ENCODE measurements at places on chromosomes 5 and 9. TPM values are rescaled to one million over a fixed set of nuclear protein-coding genes. Genes with fewer than 3 reads are reported as not detected.

- no peak for DNase-seq
Observed at GRCh38 chr9:137429546-137429890, 6.3 kb downstream of the NOXA1 start.

- DNase-seq, result no peak
Observed at GRCh38 chr5:143938230-143938629, 126.3 kb downstream of the HMHB1 start.

GRCh38 chr5:154479160-154479943 lies 1.3 kb upstream of the HAND1 start:
- DNase-seq, result no peak

DNA sequence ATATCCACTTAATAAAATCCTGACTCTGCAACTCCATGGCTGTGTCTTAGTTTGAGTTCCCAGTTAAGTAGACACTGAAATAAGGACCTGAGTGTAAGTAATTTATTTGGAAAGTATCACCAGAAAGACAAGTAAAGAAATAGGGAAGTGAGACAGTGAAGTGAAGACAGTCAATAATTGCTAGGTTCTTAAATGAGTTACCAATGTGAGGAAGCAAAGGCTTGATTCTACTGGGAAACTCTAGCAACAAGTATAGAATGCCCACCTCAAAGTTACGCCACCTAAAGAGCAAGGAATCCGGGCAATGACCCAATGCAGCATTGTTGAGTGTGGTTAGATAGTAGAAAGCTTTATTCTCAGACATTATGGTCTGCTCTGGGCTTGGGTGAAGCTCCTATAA lies 383.9 kb downstream of the TLR4 start:
- DNase-seq, result no peak

MYOT gene
- 1.0 TPM for total RNA-seq

DNA sequence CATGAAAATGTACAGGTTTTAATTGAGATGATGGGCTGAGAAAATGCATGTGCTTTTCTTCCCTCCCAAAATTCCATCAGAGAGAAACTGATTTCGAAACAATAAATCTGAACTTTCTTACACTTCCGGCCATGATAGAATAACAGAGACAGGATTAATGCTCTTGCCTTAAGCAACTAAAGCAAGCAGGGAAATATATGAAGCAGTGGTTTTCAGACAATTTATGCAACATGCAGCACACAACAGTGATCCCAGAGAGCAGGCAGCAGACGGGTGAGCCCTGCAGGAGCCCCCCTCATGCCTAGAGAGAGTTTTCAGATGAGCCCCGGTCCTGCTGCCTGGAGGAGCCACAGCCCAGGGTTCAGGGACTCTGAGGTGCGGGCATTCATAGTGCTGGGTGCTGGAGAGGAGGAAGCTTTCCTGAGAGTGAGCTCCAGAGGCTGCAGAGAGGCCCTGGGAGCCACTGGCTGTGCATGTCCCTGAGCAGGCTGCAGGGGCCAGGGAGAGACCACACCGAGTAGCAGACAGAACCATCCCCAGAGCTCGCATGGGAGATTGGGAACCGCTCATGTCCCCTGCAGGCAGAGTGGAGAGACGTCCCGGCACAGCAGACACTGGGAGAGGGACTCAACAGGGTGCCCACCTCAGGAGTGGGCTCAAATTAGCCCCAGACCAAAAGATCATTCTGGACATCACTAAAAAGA lies 143.5 kb downstream of the OLFM1 start:
- DNase-seq, result peak; percentile 7

DNA sequence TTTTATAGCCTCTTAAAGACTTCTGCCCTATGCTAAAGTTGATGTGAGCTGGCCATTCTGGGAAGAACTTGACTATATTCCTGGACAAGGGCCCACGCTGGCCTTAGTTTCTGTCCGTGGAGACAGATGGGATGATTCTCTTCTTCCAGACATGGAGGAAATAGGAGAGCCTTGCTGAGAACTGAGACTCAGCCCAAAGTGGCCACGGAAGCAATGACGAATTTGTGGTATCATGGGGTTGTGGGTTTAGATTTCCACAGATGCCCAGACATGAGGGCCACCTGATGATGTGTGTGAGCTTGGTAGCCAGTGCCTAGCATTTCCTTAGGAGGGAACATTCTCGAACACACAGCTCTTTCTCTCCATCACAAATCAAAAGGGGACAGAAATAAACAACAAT lies 309.1 kb downstream of the NSG2 start:
- no peak for DNase-seq

DNA sequence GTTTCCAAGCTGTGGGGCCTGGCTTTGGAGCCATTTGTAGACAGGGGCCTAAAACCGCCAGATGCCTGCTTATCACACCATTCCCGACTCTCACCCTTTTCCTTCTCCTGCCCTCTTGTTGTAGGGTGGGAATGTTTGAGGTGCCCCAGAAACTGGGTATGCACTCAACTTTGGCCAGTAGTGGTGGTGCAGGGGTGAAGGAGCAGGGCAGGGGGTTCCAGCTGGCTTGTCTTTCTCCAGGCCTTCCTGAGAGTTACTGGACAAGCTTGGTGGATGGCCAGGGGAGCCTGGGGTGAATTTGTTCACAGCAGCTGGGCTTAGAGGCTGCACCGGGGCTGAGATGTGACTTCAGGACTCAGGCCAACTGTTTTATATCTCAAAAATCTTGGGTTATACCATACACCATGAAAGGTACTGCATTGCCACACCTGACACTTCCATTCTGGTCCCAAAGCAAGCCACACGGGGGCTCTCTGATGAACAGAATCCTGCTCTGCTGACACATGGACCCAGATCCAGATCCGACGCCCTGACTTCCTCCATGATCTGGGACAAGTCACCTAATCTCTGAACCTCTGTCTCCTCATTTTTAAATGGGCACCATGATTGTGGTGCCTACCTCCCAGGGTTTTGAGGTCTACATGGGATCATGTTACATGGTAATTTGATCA lies 62.1 kb downstream of the DAB2IP start:
- DNase-seq, result no peak

GRCh38 chr5:160956051-160956450 lies 104.0 kb upstream of the ATP10B start:
- DNase-seq, result no peak

- DNase-seq, result no peak
Observed at GRCh38 chr9:98069551-98069950, 13.0 kb downstream of the NANS start.

Data from body of pancreas (tissue), 4 donors.